CD4-positive, alpha-beta T cell treated with Interleukin-15 for 4 hours (primary cell): ENCODE measurements at places on chromosomes 2 and 18.

GRCh38 chr2:4300616-4301015, 597.2 kb downstream of the DCDC2C start:
- DNase-seq, result no peak

GRCh38 chr2:27705851-27706622, 42.3 kb downstream of the SLC4A1AP start:
- no peak for DNase-seq

GRCh38 chr2:120470041-120470965, 124.4 kb downstream of the INHBB start:
- DNase-seq, result no peak

DNA sequence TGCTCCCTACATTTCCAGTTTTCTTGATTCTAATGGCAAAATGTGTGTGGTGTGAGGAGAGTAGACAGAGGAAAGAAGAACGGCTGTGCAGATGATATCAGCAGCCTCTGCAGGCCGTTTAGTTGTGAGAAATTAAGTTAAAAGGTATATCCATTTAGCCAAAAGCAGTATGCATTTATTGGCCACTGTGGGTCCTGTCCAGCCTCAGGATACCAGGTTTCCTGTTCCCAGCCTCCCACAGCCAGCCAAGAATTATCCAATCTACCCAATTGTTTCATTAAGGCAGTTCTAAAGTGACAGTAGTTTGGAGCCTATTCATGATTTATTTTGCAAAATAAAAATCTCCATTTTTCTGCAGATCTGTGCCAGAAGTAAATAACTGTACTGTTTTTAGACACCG, 107.5 kb downstream of the TMEM18 start:
- DNase-seq, result no peak

DNA sequence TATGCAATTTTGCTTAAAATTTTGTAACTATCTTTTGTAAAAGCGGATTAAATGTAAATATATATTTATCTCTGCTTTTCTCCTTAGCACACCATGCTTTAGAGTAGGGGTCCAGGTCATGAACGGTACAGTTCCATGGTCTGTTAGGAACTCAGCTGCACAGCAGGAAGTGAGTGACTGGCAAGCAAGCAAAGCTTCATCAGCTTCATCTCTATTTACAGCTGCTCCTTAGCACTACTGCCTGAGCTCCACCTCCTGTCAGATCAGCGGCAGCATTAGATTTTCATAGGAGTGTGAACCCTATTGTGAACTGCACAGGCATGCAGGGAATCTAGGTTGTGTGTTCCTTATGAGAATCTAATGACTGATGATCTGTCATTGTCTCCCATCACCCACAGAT, 959.0 kb upstream of the SLC39A10 start:
- DNase-seq, result no peak

DNA sequence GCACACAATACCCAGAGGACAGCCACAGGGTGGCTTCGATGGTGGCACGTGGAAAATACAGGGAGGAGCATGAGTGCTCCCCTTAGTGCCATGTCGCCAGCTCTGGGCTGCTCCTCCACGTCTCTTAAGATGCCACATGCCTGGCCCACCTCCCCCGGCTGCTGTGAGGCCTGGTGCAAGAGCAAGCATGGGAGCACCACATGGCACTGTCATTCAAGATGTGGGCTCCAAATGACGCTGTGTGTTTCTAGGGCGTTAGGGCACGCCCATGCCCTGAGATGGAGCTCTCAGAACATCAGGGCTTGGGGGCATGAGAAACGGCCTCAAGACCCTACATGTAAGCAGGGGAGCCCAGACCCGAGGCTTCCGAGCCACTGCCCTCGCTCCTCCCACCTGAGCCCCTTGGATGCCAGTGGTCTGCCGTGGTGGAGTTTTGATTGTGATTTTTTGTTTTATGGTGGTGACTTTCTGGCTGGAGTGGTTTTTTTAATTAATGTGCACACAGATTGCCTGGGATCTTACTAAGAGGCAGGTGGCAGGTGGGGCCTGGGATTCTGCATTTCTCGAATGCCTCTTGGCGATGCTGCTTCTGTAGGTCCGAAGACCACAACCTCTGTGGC, 239.3 kb downstream of the GBX2 start:
- no peak for DNase-seq

DNA sequence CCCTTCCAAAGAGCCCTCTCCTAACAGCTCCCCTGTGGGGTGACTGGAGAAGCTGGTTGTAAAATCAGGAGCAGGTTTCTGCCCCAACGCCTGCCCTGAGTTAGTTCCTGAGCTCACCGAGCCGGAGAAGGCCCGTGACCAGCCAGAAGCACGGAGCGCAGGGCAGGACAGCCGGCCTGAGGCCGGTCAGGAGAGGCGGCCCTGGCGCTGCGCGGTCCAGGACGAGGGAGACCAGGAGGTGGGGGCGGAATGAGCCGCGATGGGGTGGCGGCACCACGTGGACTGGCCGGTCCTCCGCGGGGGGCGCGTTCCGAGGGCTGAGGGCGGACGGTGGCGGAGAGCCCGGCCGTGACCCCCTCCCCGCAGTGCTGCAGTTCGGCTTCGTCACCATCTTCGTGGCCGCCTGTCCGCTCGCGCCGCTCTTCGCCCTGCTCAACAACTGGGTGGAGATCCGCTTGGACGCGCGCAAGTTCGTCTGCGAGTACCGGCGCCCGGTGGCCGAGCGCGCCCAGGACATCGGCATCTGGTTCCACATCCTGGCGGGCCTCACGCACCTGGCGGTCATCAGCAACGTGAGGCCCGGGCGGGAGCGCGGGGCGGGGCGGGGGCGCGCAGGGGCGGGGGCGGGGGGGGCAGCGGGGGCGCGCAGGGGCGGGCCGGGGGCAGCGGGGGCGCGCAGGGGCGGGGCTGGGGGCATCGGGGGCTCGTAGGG, 29.0 kb downstream of the ANO7 start:
- DNase-seq, result no peak

GRCh38 chr2:127422559-127423477, 4.6 kb downstream of the PROC start:
- no peak for DNase-seq

DNA sequence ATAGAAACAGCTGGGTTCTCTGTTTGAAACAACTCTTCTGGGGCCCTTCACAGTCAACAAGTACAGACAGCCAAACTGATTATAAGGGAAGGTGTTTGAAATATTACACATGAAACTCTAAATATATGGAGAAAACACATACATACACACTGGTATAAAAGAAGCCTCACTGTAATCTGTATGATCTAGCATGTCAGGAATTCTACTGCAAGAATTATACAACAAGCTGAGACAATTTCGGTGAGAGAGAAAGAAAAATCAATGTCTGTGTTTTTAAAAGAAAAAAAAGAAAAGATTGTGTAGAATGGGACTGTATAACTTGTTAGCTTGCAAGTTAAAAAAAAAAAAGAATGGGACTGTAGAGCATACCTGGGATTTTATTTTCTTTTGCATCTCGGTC, 26.3 kb downstream of the IRS1 start:
- DNase-seq, result no peak

DNA sequence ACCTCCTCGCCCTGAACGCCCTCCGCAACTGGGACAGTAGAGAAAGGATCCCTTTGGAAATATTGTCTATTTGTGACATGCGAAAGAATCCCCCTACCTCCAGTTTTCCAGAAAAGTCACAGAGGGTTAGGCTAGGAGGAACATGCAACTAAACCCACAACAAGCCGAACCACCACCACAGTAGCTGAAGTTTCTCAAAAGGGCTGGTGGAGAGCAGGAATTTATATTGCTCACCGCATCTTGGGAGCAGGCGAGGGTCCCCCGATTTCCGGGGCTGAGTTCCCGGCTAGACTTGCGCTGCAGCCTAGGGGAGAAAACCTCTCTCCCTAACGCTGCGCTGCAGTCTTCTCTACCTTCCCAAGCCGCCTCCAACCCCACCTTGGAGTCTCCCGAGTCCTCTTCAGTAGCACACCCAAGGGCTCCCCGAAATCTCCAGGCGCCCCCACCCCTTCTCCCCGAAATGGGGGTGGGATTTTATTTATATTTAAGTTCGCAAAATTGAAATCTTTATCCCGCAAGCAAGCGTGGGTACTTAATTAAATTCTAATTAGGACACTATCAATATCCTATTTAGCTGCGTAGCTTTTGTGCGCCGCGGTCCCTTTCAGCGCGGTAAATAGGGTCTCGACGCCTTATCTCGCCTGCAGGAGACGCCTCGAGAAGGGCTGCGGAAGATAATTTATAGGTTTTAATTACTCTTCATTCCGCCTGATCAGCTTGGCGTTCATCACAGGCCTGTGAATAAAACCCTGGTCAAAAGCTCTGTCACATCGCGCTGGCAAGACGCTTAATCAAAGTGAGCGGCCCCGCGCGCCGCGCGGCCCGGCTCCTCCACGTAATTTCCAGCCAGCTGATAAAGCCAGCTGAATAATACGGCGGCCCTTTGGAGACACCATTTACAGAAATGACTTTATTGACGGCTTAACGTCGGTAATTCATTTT, 2.0 kb upstream of the EN1 start:
- no peak for DNase-seq

DNA sequence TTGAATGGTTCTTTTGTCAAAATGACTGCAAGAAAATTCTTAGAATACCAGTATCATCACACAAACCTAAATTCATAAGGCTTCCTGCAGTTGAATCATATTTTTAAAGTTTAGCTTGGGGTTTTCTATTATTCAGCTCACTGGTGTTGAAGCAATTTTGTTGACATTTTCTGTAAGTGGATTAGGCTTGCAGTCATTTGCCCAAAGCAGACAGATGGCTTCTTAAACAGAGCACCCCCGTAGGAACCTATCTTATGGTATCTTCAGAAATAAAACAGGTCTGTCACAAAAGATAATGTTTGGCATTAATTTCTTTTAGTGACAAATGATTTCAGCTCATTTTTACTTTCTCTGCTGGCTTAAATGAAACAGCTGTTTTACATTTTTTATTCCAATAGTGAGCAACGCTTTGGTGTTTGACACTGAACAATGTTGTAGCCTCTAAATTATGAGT, 331.1 kb downstream of the PLCL1 start:
- no peak for DNase-seq

GRCh38 chr2:164221473-164221872, 399.8 kb downstream of the GRB14 start:
- DNase-seq, result no peak

GRCh38 chr2:16195681-16196070, 255.3 kb downstream of the MYCN start:
- DNase-seq, result no peak

DNA sequence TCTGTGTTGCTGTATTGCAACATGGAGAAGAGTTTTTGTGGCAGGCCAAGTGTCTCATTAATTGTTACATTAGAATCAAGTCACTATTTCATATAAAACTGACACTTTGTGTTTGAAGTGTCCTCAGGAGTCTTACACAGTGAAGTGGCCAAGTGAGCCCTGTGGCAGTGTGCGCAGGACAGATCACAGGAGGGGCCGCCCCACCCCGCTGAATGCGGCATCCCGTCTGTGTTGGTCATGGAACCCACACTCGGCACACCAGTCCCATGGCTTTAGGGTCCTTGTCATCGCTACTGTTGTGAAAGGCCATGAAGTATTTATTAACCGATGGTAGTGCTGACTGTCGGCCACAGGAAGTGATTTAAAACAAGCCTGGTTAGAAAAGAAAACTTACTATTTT, 144.7 kb upstream of the NFATC1 start:
- no peak for DNase-seq

- DNase-seq, result no peak
These were observed 43.8 kb upstream of the ZNF516 start for GRCh38 chr18:76538846-76539245.

DNA sequence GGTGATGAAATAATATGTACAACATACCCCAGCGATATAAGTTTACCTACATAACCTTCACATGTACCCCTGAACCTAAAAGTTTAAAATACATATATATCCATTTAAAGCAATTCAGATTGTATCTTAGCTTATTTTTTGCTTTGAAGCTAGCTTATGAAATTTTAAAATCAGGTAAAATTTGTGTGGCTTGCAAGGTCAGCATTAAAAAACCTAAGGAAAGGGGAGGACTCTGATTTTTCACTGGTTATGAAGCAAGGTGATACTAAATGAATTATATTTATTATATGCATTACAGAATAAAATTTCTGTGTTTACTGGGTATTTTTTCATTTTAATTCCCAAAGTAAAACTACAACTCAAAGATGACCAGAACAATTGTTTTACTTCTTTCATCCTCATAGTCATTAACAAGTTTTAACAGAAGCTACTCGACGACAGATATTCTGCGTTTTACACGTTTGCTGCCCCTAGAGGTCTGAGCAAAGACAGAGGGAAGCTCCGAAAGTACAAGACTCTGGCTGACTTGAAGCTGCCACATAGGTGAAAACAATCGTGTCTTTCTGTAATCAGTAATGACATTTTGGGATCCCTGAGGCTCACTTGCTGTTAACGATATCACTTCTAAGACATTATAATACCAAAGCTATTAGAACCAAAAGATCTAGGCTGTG, 17.1 kb downstream of the PKP4 start:
- no peak for DNase-seq

GRCh38 chr2:19070886-19071285, 287.5 kb downstream of the OSR1 start:
- DNase-seq, result no peak

DNA sequence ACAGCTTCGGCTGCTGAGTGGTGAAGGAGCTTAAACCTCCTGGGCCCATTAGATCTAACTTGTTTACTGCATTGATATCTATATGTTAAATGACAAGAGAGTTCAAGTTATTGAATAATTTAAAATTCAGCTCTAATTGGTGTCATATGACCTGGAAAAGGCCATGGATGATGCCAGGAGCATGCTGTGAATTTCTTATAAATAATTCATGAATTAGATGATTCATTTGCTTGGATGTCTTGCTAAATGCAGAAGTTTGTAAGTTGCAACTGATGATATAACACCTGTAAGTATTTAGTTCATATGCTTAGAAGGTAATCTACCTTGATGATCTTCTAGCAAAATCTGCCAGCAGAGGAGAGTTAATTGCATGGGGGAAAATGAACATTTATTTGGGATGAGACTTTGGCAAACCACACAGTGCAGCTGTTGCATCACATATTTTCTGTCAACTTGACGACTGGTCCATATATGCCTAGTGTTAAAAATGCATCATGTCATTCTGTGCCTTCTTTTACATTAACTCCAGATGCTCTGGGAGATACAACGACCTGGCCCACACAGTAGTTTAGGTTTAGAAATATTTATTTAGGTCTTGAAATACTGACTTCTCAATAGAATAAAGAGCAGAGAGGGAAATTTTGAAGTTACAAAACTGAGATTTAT, 226.3 kb downstream of the KIAA1328 start:
- no peak for DNase-seq

DNA sequence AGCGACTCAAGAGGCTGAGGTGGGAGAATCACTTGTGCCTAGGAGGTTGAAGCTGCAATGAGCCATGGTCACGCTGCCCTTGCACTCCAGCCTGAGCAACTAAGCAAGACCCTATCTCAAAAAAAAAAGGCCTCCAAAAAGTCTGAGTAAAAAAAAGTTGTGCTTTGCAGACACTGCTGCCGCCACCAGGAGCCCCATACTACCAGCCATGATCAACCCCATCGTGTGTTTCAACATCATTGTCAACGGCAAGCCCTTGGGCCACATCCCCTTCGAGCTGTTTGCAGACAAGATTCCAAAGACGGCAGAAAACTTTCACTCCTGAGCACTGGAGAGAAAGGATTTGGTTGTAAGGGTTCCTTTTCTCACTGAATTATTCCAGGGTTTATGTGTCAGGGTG, 137.1 kb downstream of the INO80D start:
- no peak for DNase-seq
